Fibroblast of villous mesenchyme (primary cell): ENCODE measurements at places on chromosomes 1 and 21. TPM values are rescaled to one million over a fixed set of nuclear protein-coding genes. Genes with fewer than 3 reads are reported as not detected.

GRCh38 chr1:247334378-247335133 lies 2.9 kb upstream of the ZNF496 start:
- DNase-seq: no peak

- peak; percentile 97 for DNase-seq
These were observed 48.8 kb downstream of the LAMC2 start for GRCh38 chr1:183234660-183235476.

Gene TPTE
- total RNA-seq: 0.32 and 0.43 TPM in 2 replicates

Gene HCRTR1
- under 0.01 TPM in 2 replicates for total RNA-seq

DNA sequence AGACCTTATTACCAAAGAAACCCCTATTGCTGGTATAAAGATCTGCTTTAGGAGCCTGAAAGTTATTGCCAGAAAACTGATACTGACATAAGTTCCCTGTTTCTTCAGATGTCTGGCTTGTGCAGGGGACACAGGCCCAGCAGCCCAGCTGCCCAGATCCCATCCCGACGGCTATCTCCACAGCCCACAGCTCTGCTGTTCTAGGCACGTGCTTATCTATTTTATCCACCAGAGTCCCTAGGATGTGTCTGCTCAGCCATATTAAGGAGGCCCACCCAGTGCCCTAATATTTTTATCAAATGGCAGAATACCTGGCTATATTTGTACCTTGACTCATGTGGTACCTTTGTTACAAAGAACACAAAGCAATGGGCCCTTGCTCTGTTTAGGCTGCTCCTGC lies 58.9 kb downstream of the DDX20 start:
- DNase-seq: no peak

GRCh38 chr1:245045087-245045881 lies 109.5 kb upstream of the KIF26B start:
- no peak for DNase-seq

- DNase-seq: no peak
These were observed 40.5 kb upstream of the IFNAR2 start for GRCh38 chr21:33189237-33189636.

Gene ERG
- not detected in 2 replicates for total RNA-seq

DNA sequence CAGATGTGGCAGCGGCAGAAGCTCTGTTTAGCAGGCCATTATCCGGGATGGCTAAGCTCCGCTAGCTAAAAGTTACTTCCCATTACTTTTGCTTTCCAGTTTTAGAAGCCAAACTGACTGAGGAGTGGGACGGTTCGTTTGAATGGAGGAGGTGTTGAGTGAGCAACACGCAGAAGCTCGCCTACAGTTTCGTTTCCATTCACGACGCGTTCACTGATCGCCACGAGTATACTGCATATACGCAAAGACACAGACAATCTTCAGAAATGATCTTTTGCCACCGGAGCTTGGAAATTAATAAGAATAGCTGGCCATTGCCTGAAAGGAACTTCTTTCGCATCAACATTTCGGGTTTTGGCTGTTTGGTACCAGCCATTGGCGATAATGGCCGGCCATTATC lies 14.6 kb downstream of the SON start:
- DNase-seq: no peak
